Adrenal gland (tissue), 19 donors: ENCODE measurements at places on chromosomes 2 and 18. TPM values are rescaled to one million over a fixed set of nuclear protein-coding genes. Genes with fewer than 3 reads are reported as not detected.
A peak's percentile ranks its signal among the peaks of the same experiment; 100 is the strongest.

GRCh38 chr18:13382366-13382953 lies 163.9 kb downstream of the LDLRAD4 start:
- no peaks in the 10 kb centered on the region for H3K36me3 ChIP-seq
- H3K4me3 ChIP-seq: peak overlapping the region; percentile 41
- H3K4me1 ChIP-seq: peaks cover 38% of the 10 kb centered on the region
- no peaks in the 10 kb centered on the region for H3K27me3 ChIP-seq

DNA sequence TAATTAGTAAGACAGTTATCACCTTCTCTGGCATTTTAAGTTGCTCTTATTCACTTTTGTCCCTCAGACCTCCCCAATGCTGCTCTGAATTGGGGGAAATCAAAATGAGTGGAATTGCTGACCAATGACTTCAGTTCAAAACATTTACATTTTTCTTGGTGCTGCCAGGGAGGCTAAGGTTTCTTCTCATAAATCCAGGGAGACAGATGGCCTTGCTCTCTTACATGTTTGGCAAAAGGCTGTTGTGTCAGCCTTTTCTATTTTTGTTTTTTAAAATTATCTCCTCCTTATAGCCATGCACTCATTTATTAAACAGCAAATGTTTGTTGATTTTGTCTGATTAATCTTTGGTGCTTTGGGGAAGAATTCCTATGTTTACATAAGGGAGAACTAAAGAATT lies 82.0 kb downstream of the GALNT13 start:
- H3K27me3 ChIP-seq: no peaks in the 10 kb centered on the region
- H3K4me1 ChIP-seq: no peaks in the 10 kb centered on the region
- H3K36me3 ChIP-seq: no peaks in the 10 kb centered on the region
- no peak overlapping the region for H3K4me3 ChIP-seq
- DNase-seq: no peak

GRCh38 chr2:143686585-143687164 lies 557.5 kb downstream of the ARHGAP15 start:
- H3K27me3 ChIP-seq: no peaks in the 10 kb centered on the region
- no peaks in the 10 kb centered on the region for H3K4me1 ChIP-seq
- no peak overlapping the region for H3K4me3 ChIP-seq
- H3K27ac ChIP-seq: no peak overlapping the region

GRCh38 chr2:68465081-68465916 lies 1.8 kb downstream of the FBXO48 start:
- no peak overlapping the region for H3K4me3 ChIP-seq
- H3K27me3 ChIP-seq: no peaks in the 10 kb centered on the region
- no peak overlapping the region for H3K27ac ChIP-seq
- H3K36me3 ChIP-seq: no peaks in the 10 kb centered on the region
- peaks cover 6% of the 10 kb centered on the region for H3K4me1 ChIP-seq

- DNase-seq: no peak
- H3K27me3 ChIP-seq: no peaks in the 10 kb centered on the region
- no peak overlapping the region for H3K27ac ChIP-seq
- no peaks in the 10 kb centered on the region for H3K36me3 ChIP-seq
- H3K4me1 ChIP-seq: no peaks in the 10 kb centered on the region
- H3K4me3 ChIP-seq: no peak overlapping the region
These were observed 110.7 kb downstream of the RTP5 start for GRCh38 chr2:241980193-241980592.

DNA sequence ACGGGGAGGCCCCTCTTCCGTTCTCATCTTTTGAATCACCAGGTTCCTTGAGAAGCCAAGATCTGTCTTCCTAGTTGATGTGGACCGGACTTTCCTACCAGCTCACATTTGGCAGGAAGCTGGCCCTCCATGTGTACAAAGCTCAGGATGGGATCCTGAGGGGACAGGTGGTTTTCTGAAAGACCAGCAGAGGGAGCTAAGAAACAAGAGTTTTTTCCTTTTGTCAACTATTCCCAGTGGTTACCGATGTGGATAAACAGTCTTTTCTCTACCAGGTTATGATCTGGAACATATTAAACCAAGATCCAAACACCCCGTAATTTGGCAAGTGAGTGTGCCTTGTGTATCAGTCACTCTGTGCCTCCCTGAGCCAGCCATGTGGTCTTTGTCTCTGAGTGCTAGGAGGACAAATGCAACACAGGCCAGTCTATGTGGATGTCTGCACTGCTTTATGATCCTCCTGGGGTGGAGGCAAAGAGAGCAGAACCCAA lies 25.1 kb upstream of the ARHGAP25 start:
- no peak for DNase-seq
- H3K27me3 ChIP-seq: no peaks in the 10 kb centered on the region
- H3K4me3 ChIP-seq: no peak overlapping the region
- no peaks in the 10 kb centered on the region for H3K4me1 ChIP-seq
- no peak overlapping the region for H3K27ac ChIP-seq

GRCh38 chr2:138622613-138623012 lies 121.0 kb downstream of the SPOPL start:
- no peak overlapping the region for H3K4me3 ChIP-seq
- no peak for DNase-seq
- no peaks in the 10 kb centered on the region for H3K27me3 ChIP-seq
- no peaks in the 10 kb centered on the region for H3K36me3 ChIP-seq

DNA sequence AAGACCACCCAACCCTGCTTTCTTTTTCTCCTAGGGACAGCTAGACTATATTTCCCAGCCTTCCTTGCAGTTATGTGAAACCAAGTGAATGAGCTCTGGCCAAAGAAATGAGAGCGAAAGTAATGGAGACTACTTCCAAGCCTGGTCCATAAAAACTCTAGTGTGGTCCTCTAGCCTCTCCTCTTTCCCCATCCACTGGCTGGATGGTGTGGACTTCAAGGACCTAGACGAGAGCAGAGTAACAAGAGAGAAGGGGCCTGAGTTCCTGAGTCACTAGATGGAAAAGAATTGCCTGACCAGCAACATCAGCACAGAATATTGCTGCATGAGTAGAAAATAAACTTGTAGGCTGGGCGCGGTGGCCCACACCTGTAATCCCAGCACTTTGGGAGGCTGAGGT lies 2.9 kb upstream of the TMSB10 start:
- H3K27me3 ChIP-seq: no peaks in the 10 kb centered on the region
- no peak for DNase-seq
- no peak overlapping the region for H3K4me3 ChIP-seq
- H3K27ac ChIP-seq: no peak overlapping the region
- peaks cover 25% of the 10 kb centered on the region for H3K4me1 ChIP-seq

- H3K4me1 ChIP-seq: no peaks in the 10 kb centered on the region
- peak overlapping the region; percentile 7 for H3K4me3 ChIP-seq
- peaks cover 24% of the 10 kb centered on the region for H3K27me3 ChIP-seq
- DNase-seq: no peak
- H3K27ac ChIP-seq: no peak overlapping the region
These were observed 847 bp downstream of the SERPINE2 start for GRCh38 chr2:224038049-224038829.

GRCh38 chr2:138010890-138011289 lies 46.6 kb downstream of the HNMT start:
- H3K27me3 ChIP-seq: no peaks in the 10 kb centered on the region
- no peak for DNase-seq
- H3K36me3 ChIP-seq: no peaks in the 10 kb centered on the region
- no peak overlapping the region for H3K27ac ChIP-seq
- no peak overlapping the region for H3K4me3 ChIP-seq
- H3K4me1 ChIP-seq: no peaks in the 10 kb centered on the region

DNA sequence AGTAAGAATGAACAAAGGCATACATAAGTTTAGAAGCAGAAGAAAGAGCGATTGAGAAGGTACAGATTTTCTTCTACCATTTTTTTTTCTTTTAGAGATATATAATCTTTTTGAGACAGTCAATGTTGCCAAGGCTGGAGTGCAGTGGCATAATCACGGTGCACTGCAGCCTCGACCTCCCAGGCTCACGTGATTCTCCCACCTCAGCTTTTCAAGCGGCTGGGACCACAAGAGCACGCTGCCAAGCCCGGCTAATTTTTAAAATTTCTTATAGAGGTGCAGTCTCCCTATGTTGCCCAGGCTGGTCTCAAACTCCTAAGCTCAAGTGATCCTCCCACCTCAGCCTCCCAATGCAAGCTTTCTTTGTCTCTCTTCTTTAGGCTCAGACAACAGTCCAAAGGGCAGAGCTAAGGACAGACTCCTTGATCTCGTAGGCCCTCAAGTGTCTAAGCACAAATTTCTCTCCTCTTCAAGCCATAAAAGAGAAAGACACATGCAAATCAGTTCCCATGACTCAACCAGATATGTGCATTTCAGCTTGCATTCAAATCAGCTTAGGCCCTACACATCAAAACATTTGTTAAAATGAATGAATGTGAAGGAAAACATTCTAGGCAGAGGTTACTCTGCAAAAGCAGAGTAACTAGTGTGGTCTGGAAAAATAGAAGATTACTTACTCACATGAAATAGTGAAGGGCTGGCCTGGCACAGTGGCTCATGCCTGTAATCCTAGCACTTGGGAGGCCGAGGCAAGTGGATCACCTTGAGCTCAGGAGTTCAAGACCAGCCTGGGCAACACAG lies 18.0 kb downstream of the ITSN2 start:
- H3K4me1 ChIP-seq: peaks cover 8% of the 10 kb centered on the region
- H3K27ac ChIP-seq: no peak overlapping the region
- DNase-seq: no peak
- H3K4me3 ChIP-seq: no peak overlapping the region
- H3K36me3 ChIP-seq: no peaks in the 10 kb centered on the region

- H3K36me3 ChIP-seq: no peaks in the 10 kb centered on the region
- DNase-seq: no peak
- H3K27ac ChIP-seq: no peak overlapping the region
- H3K4me1 ChIP-seq: no peaks in the 10 kb centered on the region
- no peak overlapping the region for H3K4me3 ChIP-seq
These were observed 35.3 kb downstream of the MYO5B start for GRCh38 chr18:50159654-50160046.

DNA sequence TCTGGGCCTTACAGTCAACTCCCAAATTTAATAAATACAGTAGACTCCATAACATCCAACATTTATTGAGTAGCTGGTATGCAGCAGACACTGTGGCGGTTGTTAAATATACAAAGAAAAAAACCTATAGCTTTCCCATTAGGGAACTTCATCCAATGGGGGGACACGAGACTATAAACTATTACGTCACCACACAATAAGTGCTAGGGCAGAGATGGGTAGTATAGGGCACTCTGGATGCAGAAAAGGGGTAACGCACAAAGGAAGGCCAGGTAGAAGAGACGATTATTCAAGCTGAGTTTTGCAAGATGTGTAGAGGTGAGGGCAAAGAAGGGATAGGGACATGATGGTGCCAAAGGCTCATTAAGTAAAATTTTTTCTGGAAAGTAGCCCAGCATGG lies 10.8 kb downstream of the CHN1 start:
- H3K4me3 ChIP-seq: no peak overlapping the region
- H3K27ac ChIP-seq: no peak overlapping the region
- DNase-seq: no peak
- H3K27me3 ChIP-seq: no peaks in the 10 kb centered on the region

- H3K36me3 ChIP-seq: no peaks in the 10 kb centered on the region
- H3K4me1 ChIP-seq: peaks cover 42% of the 10 kb centered on the region
- no peak for DNase-seq
- no peak overlapping the region for H3K4me3 ChIP-seq
- H3K27me3 ChIP-seq: no peaks in the 10 kb centered on the region
These were observed 2.3 kb upstream of the LPIN2 start for GRCh38 chr18:3015204-3015592.

DNA sequence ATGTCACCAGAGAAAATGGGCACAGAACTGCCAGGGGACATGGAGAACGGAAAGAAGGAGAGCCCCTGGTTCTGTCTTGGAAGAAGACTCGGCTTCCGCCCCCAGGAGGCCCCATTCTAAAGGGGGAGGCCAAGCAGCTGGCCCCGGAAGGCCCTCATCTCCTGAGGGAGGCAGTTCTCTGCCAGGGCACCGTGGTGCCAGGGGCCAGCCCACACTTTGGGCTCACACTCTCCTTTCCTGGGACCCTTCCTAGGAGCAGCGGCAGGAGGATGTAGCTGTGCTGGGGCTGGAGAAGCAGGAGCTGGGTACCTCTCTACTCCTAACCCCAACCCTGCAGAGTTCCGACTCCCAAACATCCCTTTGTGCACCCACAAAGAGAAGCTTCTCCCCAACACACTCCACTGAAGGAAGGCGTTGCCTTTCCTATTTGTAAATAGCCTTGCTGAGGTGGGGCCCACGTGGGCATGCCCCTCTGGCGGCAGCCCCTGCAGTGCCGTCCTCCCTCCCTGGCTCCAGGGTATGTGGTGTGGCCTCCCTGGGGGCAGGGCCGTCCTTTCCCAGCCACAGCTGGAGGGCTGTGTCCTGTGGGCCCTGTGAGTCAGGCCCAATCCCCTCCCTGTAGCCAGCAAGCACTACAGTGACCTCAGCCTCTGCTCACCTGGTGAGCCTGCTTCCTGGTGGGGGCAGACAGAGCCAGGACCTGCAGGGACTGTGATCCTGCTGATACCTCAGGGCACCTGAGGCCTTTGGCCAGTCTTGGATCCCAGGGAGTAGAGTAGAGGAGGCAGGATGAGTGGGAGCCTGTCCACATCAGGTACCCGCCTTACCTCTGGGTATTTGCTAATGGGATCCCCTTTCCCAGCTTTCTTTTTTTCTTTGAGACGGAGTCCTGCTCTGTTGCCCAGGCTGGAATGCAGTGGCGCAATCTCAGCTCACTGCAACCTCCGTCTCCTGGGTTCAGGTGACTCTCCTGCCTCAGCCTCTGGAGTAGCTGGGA lies 26.6 kb downstream of the ZFP36L2 start:
- no peak overlapping the region for H3K27ac ChIP-seq
- H3K27me3 ChIP-seq: no peaks in the 10 kb centered on the region
- no peaks in the 10 kb centered on the region for H3K4me1 ChIP-seq
- no peak for DNase-seq
- H3K4me3 ChIP-seq: no peak overlapping the region

DNA sequence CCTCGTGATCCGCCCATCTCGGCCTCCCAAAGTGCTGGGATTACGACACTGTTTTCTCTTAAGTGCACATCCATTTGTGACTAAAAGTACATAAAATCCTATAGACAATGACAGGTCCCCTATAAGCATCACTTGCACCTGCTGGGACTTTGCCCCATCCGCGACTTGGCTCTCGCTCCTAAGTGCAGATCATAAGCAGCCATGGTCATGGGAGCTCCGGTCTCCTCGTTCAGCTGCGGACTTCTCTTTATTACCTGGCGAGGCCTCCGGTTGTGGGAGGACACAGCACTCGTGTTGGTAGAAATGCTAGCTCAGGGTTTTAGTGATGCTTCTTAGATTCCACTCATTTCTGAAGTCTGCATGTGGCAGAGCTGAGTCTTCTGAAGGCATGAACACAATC lies 92.7 kb upstream of the ST6GAL2 start:
- no peaks in the 10 kb centered on the region for H3K4me1 ChIP-seq

- no peaks in the 10 kb centered on the region for H3K27me3 ChIP-seq
- no peak overlapping the region for H3K27ac ChIP-seq
- no peak overlapping the region for H3K4me3 ChIP-seq
- no peaks in the 10 kb centered on the region for H3K36me3 ChIP-seq
- H3K4me1 ChIP-seq: no peaks in the 10 kb centered on the region
- DNase-seq: no peak
These were observed 123.9 kb downstream of the DDX1 start for GRCh38 chr2:15715596-15715995.

GRCh38 chr2:154173164-154173563 lies 301.4 kb downstream of the GALNT13 start:
- H3K36me3 ChIP-seq: no peaks in the 10 kb centered on the region
- H3K27me3 ChIP-seq: no peaks in the 10 kb centered on the region
- no peak for DNase-seq
- H3K4me3 ChIP-seq: no peak overlapping the region

Gene UBXN2A
- polyA plus RNA-seq: 5.4 TPM

Gene IGFBP5
- polyA plus RNA-seq: 204 TPM

Gene GBX2
- polyA plus RNA-seq: not detected

Gene ATOH8
- polyA plus RNA-seq: 0.88 TPM

Gene TMEFF2
- polyA plus RNA-seq: 0.93 TPM
